ENCODE measurements at places on chromosomes 12 and 14.

- peak; percentile 14 for DNase-seq
These were observed 39.8 kb downstream of the SLC24A4 start for GRCh38 chr14:92362781-92363235.

- DNase-seq = peak; percentile 49
These were observed 613 bp downstream of the ARHGEF40 start for GRCh38 chr14:21070610-21071224.

DNA sequence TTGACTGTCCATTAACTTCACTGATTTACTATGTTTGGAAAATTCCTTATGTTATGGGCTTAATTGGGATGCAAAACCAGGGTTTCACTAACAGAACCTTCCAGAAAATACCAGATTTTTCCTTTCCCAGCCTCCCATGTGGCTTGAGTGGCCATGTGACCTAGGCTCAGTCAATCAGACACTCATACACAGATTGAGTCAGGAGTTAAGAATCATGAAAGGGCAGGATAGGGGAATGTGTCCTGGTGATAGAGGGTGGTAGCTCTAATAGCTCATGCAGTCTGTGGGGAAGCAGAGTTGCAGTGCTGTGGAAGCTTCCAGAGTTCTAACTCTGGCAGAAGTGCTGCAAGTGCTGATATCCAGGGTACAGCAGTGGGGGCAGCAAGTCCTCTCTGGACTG is 134.1 kb upstream of the IFNG-AS1 start:
- DNase-seq = peak; percentile 11

DNA sequence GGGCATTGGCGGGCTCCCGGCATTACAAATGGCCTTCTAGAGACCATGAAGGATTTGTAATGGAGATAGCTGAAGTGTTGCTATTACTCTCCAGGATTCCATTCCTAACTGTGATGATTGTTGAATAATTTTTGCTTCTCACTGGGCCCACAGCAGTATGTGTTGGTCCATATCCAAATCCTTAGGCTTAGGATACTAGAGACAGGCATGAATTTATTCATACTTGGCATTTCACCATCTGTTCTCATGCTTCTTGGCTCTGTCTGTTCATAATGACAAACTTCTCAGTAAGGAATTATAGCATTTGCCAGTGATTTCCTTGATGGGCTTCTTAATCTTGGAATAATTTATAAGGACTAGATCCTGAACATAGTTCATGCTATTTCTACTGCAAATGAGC is 832.9 kb downstream of the C12orf50 start:
- peak; percentile 54 for DNase-seq

DNA sequence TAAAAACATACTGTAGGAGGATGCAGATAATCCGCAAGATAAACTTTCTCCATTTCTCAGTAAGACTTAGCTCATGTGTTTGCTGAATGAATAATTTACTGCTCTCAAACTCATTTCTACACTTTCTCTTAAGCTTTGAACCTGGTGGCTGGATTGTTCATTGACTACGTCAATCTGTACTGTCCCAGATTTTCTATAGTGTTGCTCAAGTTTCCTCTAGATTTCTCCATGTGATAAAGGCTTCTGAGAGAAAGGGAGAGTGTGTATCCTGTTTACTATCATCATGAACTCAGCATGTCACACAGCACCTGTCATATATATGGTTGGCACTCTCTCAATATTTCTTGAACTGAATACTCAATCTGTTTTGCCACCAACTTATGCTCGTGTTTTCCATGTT is 518.0 kb upstream of the TBX3 start:
- DNase-seq = no peak

DNA sequence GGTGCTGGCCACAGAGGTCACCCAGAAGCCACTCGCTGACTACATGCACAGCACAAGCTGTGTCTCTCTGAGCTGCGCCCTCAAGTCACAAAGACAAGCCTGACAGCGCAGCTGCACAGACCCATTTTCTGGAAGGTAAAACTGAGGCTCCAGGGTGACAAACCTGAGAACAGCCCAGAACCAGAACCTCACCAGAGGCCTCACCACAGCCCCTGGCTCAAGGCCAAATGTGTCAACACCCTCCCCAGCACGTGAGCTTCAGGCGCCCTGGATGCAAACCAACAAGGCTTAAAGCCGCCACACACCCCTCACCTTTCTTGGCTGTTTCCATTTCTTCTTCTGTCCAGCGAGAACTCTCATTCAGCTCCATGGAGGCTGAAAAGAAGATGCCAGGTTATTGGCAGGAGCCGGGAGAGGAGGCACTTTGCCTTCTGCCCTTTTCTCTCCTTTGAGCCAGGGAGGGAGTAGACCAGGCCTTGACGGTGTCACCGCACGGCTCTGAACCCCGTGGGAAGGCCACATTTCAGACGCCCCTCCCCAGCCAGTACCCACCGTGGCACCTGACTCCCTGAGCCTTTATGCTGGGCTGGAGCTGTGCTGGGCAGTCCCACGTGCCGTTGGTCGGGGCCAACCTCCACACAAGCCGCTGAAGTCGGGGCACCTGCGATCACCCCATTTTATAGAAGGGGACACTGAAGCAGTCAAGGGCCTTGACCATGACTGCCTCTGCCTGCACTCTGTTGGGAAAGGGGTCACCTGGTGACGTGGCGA is 103.1 kb downstream of the RFLNA start:
- peak; percentile 52 for DNase-seq

DNA sequence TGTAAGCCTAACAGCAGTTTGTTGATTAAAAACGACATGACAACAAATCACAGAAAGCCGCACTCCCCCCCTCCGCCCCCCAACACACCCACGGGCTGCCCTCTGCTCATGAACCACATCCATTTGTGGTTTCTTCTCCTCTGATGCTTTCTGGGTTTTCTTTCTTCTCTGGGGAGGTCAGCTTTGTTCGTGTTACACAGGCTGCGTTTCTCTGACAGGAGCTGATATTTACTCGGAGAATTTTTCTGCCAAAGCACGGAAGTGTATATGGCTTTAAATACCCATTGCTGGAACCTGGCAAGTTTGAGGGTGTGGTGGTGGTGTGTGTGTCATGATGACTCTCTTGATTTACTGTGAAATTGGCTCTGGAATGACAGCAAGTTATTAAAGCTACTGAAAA is 883.7 kb upstream of the TMEM132C start:
- DNase-seq = peak; percentile 64

DNA sequence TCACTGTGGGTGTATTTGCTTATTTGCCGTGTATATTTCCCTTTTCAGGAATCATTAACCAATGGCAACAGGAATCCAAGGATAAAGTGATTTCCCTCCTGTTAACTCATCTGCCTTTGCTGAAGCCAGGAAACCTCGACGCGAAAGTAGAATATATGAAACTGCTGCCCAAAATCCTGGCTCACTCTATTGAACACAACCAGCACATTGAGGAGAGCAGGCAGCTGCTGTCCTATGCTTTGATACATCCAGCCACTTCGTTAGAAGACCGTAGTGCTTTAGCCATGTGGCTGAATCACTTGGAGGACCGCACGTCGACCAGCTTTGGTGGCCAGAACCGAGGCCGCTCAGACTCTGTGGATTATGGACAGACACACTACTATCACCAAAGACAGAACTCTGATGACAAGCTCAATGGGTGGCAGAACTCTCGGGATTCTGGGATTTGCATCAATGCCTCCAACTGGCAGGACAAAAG is 135.1 kb downstream of the SAMD4A start:
- no peak for DNase-seq

- DNase-seq = peak; percentile 4
These were observed 155.5 kb downstream of the SYT1 start for GRCh38 chr12:79020106-79020505.

DNA sequence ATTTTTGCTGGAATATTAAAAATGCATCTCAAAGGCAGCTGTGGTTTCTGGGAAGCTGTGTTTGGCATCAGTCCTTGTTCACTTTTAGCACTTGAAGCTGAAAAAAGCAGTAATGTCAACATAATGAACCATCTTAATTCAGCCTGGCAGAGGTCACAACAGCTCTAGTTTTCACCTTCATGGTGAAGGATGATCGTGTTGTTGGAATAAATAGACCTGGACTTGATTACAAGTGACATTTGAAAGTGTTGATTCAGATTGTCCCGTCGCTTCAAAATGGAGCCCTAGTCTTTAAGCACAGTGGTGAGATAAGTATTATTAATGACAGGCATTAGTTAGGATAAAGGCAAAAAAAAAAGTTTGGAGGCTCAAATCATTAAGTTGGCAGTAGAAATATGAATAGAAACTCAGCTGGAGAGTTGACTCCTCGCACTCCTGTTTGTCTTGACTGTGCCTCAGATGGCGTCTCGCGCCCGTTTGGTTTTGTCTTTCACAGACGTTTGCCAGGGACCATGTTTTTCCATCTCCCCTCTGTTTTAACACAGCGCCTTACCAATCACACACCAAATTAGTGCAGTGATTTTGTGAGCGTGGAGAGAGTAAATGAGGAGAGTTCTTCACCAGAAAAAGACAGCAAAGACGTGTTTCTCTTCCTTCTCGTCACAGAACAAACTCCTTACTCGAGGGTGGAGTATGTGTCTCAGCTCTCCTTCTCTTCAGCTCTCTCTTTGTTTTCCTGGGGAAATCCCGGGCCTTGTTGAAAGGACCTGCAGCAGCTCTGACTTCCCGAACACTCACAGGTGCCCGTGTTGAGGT is 53.4 kb upstream of the MMP17 start:
- no peak for DNase-seq

DNA sequence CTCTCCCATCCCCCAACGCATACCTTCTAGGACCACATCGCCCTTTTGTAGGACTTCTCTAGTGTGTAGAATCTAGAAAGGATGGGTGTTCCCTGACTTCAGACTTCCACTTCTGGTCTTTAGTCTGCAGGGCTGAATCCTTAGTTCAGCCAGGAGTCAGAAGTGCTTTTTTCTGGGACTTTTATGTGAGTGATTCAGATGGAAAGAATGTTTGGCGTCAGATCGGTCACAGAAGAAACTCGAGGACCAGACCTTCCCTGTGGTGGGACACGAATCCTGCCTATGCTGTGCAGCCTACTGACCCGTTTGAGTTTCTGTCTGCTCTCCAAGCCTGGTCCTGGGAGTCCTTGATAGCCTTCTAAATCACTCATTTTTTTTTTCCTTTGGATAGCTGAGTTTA is 165.4 kb upstream of the SSTR1 start:
- DNase-seq = peak; percentile 76

- no peak for DNase-seq
These were observed 131.4 kb downstream of the RPAP3 start for GRCh38 chr12:47574252-47575021.

DNA sequence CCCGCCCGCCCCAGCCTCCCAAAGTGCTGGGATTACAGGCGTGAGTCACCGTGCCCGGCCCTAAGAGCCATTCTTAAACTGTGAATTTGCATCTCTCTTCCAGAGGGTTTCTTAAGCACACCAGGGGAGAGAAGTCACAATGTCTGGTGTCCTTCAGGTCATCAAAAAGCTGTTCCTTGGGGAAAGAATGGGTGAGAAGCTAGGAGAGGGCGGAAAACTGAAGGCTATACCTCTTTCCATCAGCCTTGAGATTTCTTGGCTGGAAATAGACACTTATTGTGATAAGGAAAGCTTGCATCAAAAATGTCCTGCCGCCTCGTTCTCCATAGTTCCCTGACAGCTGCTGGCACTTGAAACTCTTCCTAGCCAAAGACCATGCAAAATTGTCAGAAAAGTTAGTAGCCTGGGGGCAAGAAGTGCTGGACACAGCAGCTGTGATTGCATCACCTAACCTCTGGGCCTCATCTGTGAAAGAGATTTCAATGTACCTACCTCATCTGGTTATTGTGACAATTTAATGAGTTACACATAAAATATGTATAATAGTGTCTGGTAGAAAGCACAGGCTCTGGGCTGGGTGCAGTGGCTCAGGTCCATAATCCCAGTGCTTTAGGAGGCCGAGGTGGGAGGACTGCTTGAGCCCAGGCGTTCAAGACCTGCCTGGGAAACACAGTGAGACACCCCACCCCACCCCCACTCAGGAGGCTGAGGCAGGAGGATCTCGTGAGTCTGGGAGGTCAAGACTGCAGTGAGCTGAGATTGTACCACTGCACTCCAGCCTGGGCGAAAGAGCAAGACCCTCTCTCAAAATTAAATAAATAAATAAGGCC is 9.7 kb upstream of the UBC start:
- peak; percentile 71 for DNase-seq

GRCh38 chr12:43216490-43216889 is 335.5 kb downstream of the ADAMTS20 start:
- no peak for DNase-seq

DNA sequence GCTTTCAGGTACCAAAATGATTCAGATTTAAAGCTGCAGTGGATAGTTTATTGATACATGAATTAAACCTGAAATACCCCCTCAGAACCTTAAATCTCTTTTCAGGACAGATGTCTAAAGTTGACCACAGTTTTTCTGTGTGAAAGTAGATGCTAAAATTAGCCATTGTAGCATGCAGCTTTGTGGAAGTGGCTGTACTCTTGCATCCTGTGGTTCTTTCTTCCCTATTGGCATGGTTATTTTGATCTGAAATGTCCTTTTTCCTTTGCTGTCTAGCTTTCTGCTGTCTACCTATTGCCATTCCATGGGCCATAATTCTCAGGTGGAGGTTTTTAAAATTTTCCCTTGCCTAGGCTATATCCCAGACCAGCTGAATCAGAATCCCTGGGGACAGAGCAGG is 455.6 kb downstream of the ZFP36L1 start:
- no peak for DNase-seq

DNA sequence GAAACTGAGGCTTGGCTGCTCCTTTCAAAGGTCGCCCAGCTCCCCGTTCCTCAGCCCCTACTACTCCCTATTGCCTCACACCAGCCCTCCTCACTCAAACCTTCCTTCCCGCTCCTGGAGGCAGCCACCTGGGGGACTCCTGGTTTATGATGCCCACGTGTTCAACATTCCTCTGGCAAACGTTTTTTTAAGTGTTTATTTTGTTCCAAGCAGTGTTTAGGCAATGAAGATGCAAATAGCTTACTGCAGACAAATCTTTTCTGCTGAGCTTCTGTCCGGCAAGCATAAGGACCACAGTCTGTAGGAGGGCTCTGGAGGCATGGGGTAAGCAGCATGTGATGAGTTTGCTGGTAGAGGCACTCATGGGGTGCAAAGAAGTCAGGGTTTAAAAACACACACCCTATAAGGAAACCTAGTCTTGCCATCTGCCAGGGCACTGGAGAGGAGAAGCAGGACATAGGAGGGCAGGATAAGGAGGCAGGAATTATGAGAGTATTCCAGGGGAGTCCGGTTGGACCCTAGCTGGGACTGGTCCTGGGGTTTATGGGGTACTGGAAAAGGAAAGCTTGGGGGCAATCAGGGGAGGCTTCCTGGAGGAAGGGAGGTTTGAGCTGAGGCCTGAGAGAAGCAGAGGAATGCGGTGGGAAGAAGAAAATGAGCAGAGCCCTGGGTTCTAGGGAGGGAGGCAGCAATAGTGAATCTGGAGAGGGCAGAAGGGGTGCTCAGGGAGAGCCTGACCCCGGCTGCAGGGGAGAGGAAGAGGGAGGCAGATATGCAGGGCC is 123.3 kb downstream of the NCOR2 start:
- no peak for DNase-seq

DNA sequence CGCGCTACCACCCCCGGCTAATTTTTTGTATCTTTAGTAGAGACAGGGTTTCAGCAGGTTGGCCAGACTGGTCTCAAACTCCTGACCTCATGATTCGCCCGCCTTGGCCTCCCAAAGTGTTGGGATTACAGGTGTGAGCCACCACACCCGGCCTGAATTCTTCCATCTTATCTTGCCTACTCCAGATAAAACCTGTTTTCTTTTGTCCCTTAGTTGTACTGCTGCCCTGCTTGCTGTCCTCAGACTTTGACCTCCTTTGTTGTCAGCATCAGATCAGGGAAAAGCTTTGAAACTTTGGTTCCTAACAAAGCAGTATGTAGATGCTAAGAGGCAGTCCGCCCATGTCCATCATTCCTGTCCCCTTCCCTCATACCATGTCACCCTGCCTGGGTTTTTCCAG is 15.9 kb downstream of the COPZ1 start:
- DNase-seq = no peak

GRCh38 chr14:103078420-103078749 is 5.6 kb upstream of the LBHD2 start:
- peak; percentile 70 for DNase-seq
